Epithelial cell of esophagus (primary cell): ENCODE measurements at places on chromosomes 7 and 10.

DNA sequence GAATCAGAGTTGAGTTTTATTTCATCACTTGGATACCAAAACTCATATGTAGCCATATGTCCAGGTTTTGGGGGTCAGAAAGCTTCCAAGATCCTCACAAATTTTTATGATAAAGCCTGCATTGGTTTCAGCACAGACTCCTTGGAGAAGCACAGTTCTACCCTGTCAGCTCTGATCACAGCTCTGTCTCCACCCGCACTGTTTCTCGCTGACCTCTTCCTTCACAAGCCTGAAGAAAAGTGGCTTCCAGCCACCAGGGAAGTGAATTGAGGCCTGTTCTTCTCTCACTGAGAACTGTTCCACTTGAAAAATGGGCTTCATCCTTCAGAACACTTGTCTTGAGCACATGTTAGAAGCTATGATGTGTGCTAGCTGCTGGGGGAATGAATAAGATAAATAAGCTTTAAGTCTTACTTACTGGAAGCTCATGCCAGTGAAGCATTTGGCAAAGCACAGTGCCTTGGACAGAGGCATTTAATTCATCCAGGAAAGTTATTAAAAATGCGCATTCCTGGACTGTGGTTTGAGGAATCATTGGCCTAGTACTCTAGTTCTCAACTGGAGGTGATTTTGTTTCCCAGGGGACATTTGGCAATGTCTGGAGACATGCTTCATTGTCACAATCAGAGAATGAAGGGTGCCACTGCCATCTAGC lies 133.6 kb downstream of the BMPER start:
- no peak for DNase-seq

- DNase-seq = peak; percentile 31
Measured at GRCh38 chr10:50592961-50593418, 30.8 kb downstream of the SGMS1 start.

DNA sequence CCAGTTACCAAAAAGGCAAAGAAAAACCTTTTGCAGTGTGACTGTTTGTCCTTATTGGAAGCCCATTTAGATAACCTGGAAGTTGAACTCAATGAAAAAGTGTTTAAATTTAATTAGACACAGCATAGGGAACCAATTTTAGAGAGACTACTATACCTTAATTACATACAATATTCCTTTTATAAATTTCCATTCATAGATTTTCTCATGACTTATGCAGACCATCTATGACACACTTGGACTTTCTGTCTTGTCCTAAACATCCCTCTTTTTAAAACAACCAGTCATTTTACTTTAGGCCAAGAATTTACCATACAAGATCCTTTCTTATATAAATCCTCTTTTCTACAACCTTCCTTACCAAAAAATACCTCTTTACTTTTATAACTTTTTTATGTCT lies 61.6 kb downstream of the MTURN start:
- DNase-seq = no peak

- peak; percentile 73 for DNase-seq
Measured at GRCh38 chr7:128867241-128867640, 4.6 kb downstream of the ATP6V1F start.

- no peak for DNase-seq
Measured at GRCh38 chr7:25656581-25657026, 428.3 kb upstream of the NPVF start.

DNA sequence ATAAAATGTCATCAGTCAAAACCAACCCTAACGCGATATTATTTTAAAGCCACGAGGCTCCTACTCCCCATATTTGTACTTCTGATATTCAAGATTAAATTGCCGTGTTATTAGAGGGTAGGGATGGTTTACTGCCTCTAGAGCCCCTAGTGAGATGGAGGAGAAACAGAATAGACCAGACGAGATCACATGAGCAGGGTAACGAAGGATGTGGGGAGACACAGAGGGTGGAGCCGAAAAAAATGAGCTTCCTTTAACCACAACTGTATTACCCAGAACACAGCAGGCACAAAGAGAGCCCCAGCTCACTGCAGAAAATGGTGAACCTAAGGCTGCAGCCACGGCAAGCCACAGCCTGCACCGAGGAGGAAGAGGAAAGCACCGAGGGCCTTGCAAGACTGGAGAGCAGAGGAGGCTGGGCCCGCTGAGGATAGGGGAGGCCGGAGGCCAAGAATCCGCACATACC lies 14.3 kb downstream of the ZC3HAV1 start:
- DNase-seq = no peak

- DNase-seq = peak; percentile 94
Measured at GRCh38 chr7:42494736-42495135, 257.7 kb upstream of the GLI3 start.

GRCh38 chr10:4120096-4120853 lies 335.3 kb upstream of the KLF6 start:
- DNase-seq = no peak

GRCh38 chr10:13671904-13672303 lies 85.1 kb downstream of the PRPF18 start:
- DNase-seq = no peak

DNA sequence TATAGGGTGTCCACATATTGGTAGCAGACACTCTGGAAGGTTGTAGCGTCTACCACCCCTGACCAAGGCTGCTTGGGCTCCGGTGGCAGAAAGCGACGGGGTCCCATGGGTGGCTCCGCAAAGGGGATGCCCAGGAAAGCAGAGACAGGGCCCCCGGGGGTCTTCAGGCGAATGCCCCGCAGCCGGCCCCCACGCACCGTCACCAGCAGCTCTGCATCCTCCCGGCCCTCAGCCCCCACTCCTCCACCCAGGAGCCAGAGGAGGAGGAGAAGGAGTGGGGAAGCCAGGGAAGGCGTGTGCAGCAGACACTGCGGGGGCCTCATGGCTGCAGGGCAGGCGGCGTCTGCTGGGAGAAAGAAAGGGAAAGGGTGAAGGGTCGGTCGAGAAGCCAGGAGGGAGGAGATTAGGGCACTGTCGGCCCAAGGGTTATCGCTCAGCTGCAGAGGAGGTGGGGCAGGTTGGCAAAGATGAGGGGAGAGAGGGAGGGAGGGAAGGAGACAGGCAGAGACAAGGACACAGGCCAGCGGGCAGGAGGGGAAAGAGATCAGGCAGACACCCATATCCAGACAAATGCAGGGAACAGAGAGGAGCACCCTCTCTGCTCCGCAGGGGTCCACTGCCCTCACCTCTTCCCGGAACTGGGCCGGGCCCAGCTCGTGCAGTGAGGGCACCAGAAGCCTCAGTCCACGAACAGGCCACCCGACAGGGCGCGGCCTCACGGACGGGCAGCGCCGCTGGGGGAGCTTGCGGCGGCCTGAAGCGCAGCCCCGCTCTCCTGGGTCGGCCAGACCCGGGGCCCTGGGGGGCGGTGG lies 1.6 kb downstream of the ACHE start:
- no peak for DNase-seq

DNA sequence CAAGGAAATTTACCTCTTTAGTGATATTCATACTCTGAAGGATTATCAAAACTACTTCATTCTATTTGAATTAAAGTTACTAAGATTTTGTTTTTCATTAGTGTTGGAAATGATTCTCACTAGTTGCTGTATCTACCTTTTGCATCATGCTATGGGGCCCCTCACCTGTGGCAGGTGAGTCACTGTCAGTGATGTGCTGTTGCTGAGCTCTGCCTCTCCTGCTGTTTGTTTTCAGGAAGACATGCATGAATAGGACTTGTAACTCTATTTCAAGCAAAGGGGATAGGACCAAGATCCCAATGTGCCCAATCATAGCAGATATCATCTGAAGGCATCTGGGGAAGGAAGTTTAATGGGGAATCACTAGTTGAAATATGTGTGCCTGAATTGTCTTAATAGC lies 57.4 kb upstream of the AGR3 start:
- DNase-seq = peak; percentile 78

DNA sequence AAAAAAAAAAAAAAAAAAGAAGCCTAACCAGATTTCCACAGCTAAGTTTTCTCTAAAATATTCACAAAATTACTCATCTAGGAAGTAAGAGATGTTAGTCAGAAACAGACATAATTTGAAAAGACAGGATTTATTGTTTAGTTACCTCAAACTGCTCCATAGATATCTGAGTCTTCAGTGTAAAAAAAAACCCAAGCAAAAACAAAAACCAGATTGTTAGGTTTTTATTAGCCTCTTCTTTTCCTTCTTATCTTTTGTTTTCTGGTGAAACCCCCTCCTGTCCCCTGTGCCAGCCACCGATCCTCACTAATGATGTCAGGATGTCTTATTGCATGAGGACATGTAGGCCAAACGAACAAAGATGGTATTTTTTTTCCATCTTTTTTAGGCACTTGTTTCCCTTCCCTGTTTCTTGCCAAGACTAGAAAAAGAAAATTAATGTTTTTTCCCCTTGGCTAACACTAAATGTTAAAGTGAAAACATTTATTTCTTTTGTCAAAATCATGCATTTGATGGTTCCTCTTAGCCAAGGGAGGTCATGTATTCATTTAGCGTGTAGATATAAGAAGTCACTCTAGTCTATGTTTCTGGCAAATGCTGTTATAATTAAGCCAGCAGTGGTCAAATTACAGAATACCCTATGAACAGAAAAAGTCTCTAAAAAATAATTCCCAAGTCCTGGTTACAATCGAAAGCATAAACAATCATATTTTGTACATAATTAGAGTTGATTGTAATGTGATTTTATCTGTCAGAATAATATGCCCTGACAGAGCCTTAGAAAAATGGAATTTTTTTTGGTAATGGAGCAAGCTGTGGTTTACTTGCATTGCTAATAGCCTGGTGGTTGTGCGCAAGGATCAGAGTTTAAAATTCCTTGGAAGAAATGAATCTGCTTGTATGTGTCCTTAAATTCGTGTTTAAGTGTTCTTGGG lies 702.4 kb upstream of the FZD8 start:
- DNase-seq = no peak

- no peak for DNase-seq
Measured at GRCh38 chr7:151408839-151409666, 785 bp downstream of the WDR86 start.

- DNase-seq = no peak
Measured at GRCh38 chr10:60096761-60097513, 190.6 kb upstream of the CCDC6 start.

- DNase-seq = peak; percentile 10
Measured at GRCh38 chr10:76119515-76119914, 688.1 kb downstream of the LRMDA start.

- DNase-seq = no peak
Measured at GRCh38 chr7:2024567-2024918, 208.2 kb downstream of the MAD1L1 start.

- DNase-seq = no peak
Measured at GRCh38 chr7:111005445-111005844, 85.5 kb upstream of the LRRN3 start.

GRCh38 chr10:32981760-32982159 lies 23.7 kb upstream of the ITGB1 start:
- peak; percentile 27 for DNase-seq

- DNase-seq = no peak
Measured at GRCh38 chr7:149023662-149024061, 4.6 kb downstream of the PDIA4 start.

DNA sequence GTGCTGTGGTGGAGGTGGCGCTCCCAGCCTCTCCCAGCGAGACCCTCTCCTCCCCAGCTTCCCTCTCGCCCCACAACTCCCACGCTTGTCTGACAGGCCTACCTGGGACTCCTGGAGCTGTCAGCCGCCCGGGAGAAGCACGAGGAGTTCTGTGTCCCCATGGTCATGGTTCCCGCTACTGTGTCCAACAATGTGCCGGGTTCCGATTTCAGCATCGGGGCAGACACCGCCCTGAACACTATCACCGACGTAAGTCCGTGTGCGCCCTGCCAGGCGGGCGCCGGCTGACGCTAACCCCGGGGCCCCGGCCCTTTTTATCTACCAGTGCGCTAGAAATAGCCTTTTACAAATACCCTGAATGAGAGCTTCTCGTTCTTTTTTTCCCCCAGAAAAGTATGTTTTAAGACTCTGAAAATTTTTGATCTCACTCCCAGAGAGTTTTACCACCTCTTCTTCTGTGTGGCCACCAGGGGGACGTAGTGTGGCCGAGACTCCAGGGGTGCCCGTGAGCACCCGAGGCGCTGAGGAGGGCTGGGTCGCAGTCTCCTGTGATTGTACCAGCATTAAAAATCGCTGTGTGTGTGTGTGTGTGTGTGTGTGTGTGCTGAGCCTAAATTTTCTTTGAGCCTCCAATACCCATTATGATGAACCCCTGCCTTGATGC lies 52.6 kb downstream of the PFKP start:
- peak; percentile 28 for DNase-seq

GRCh38 chr7:46368871-46369270 lies 447.8 kb upstream of the IGFBP3 start:
- DNase-seq = no peak

GRCh38 chr10:132606031-132606491 lies 68.5 kb downstream of the INPP5A start:
- DNase-seq = no peak

- DNase-seq = peak; percentile 74
Measured at GRCh38 chr10:11886851-11887250, 63.7 kb downstream of the PROSER2 start.

DNA sequence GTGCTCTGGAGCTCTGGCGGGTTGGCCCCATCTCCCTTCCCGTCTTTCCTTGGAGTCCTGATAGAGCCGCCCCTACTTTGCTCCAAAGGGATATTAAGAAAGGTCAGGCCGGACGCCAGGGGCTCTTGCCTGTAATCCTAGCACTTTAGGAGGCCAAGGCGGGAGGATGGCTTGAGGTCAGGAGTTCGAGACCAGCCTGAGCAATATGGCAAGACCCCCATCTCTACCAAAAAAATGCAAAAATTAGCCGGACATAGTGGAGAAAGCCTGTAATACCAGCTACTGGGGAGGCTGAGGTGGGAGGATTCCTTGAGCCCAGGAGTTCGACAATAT lies 313 bp upstream of the MLXIPL start:
- DNase-seq = no peak

DNA sequence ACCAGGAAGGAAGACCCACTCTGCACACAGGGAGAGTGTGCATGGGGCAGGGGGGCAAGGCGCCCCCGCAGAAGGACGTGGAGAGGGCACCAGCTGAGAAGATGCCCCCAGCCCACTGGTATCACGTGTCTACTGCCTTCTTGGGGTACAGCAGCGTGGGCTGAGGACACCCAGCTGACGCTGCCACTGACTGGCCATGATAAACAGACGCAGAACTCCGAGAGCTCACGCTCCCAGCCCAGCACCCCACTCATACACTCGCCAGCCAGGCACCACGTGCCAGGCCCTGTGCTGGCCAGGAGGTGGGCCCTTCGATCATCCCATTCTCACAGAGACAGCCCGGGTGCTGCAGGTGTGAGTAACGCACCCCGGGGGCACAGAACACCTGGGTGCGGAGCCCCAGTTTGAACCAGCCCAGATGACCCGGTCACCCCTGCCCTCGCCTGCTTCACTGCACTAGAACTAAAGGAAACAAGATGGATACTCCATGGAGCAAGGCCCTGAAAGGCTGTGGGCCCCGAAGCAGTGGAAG lies 199.8 kb downstream of the MAD1L1 start:
- DNase-seq = no peak

GRCh38 chr7:131011976-131012375 lies 278.0 kb upstream of the KLF14 start:
- DNase-seq = peak; percentile 74
